ENCODE measurements at places on chromosomes 5 and 9. TPM values are rescaled to one million over a fixed set of nuclear protein-coding genes. Genes with fewer than 3 reads are reported as not detected.

DNA sequence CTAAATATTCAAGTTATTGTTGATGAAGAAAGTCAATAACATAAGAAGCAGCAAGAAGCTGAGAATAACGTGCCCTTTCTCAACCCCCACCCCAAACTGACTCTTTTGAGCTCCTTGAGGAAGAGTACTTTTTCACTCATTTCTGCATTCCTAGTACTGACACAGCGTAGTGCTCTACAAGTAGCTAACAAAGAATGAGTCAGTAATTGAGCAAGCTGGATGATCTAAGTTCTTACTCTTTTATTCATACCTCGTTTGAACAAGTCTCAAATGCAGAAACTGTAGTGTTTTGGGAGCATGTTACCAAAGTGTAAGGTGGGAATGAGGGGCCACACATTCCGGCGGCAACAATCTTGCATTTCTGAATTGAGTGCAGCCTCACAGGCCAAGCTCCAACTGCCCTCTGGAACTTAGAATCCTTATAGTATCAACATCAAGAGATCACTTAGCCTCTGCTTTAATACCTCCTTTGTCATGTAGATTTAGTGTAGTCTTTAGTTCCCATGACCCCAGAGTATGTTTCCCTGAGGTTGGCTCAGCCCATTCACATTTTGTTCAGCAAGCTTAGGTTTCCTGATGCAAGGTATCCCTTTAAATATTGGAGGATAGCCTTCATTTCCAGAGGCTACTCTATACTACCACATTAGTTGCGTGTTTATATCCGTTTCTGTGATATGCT is 152.0 kb downstream of the PRR16 start:
- no peak for DNase-seq

Gene CACFD1
- total RNA-seq: 1.1 TPM

Gene CCDC171
- total RNA-seq: 1.4 TPM

DNA sequence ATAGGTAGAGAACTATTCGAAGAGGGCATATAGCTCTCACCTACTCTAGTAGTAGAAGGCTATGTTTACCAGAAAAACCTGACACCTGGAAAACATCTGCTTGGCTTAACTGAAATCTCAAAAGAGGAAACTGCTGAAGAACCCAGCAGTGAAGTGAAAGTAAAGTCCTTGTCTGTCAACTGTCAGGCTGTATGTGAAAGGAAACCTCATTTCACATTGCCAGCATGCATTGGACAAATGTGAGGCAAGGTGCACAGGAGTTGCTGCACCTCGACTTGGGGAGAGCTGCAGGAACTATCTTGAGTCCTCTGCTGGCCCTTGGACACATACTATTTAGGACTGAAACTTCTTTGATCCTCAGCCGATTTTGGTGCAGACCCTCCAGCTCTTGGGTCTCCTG is 53.3 kb downstream of the NREP start:
- DNase-seq: peak; percentile 2

- no peak for DNase-seq
These were observed 11.2 kb upstream of the PCDH1 start for GRCh38 chr5:141889282-141889871.

GRCh38 chr9:23771746-23772384 is 54.2 kb downstream of the ELAVL2 start:
- DNase-seq: no peak

- no peak for DNase-seq
These were observed 503.8 kb upstream of the ADAMTS16 start for GRCh38 chr5:4636378-4636777.

DNA sequence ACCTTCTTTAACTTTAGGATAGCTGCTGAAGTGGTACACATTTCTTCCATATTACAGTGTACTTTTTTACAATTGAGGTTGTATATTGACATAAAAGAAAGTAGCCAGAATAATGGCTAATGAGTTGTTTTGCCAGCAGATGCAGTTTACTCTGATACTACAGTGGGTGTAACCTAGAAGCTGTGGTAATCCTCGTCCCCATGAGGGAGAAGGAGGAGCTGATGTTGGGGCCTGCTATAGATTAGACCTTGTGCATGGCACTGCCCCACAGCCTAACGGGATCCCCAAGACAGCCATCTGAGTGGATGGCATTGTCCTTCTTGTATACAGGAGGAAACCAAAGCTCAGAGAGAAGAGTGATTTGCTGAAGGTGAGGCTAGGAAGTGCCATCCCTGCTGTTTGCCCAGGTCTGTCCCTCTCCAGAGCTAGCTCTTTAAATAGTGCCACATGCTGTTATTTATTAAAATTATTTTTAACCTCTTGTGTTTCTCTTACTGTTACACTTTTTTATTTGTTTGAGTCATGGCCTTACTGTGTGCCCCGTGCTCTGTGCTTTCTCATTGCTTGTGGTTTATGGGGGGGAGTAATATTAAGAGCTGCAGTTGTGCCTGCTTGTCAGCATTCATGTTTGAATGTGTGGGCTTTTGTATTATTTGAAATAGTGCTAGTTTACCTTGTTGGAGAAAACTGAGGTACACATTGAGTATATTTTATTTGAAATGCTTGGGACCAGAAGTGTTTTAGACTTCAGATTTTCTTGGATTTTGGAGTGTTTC is 65.3 kb downstream of the ICE1 start:
- no peak for DNase-seq

GRCh38 chr5:74382123-74382855 is 258.2 kb downstream of the ENC1 start:
- no peak for DNase-seq
